ENCODE measurements at places on chromosomes 6 and 20.
A peak's percentile ranks its signal among the peaks of the same experiment; 100 is the strongest.

- H3K27ac ChIP-seq, result no peak overlapping the region
- H3K36me3 ChIP-seq, result no peaks in the 10 kb centered on the region
- H3K27me3 ChIP-seq, result no peaks in the 10 kb centered on the region
- DNase-seq, result no peak
- no peak overlapping the region for H3K4me3 ChIP-seq
Observed at GRCh38 chr6:170263410-170263809, 27.5 kb downstream of the DLL1 start.

DNA sequence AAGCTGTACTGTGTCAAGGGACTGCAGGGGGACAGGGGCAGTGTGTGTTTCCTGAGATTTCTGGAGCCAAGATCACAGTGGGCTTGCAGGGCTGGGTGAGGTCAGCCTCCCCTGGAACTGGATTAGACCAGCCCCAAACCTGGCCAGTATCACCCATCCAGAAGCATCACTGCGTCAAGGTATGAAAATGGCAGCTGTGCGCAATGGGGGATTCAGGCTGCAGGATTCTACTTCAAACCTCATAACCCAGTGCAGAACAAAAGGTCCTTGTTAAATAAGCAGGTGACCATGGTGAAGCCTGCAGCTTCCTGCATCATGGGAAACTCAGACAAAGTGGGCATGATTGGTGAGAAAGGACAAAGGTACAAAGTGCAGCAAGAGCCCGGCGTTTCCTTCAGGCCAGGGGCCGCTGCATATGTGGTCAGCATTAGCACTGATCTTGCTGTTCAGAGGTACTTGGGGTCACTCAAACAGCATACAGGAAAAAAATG, 33.4 kb downstream of the TRAF3IP2 start:
- peaks cover 27% of the 10 kb centered on the region for H3K36me3 ChIP-seq
- no peak overlapping the region for H3K27ac ChIP-seq
- no peak overlapping the region for H3K4me3 ChIP-seq
- peaks cover 16% of the 10 kb centered on the region for H3K4me1 ChIP-seq
- no peaks in the 10 kb centered on the region for H3K27me3 ChIP-seq
- no peak for DNase-seq

- H3K4me3 ChIP-seq, result no peak overlapping the region
- H3K27me3 ChIP-seq, result no peaks in the 10 kb centered on the region
- no peaks in the 10 kb centered on the region for H3K36me3 ChIP-seq
- DNase-seq, result no peak
- H3K27ac ChIP-seq, result no peak overlapping the region
- H3K4me1 ChIP-seq, result no peaks in the 10 kb centered on the region
Observed at GRCh38 chr6:53109612-53110011, 39.0 kb downstream of the GCM1 start.

DNA sequence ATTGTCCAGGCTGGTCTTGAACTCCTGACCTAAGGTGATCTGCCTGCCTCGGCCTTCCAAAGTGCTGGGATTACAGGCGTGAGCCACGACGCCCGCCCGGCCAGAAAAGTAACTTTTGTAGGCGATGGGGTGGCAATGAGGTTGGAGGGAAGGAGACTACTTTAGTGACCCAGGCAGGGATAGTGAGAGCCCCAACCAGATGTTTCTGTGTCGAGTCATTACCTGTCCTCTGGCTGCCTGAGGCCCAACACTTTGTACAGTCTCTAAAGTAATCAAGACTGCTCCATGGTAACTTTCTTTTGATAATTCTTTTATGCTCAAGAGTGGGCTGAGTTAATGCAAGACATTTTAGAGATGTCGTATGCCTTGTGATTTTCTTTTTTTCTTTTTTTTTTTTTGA, 6.8 kb downstream of the SASH1 start:
- no peak overlapping the region for H3K27ac ChIP-seq
- no peak for DNase-seq
- H3K4me1 ChIP-seq, result no peaks in the 10 kb centered on the region
- H3K36me3 ChIP-seq, result no peaks in the 10 kb centered on the region
- H3K4me3 ChIP-seq, result no peak overlapping the region

GRCh38 chr6:90495216-90495817, 91.6 kb downstream of the MAP3K7 start:
- H3K27me3 ChIP-seq, result no peaks in the 10 kb centered on the region
- H3K4me3 ChIP-seq, result no peak overlapping the region
- H3K4me1 ChIP-seq, result no peaks in the 10 kb centered on the region

GRCh38 chr20:49705358-49705757, 8.3 kb downstream of the B4GALT5 start:
- no peaks in the 10 kb centered on the region for H3K36me3 ChIP-seq
- no peak for DNase-seq
- no peak overlapping the region for H3K27ac ChIP-seq
- peaks cover 8% of the 10 kb centered on the region for H3K4me1 ChIP-seq
- H3K27me3 ChIP-seq, result no peaks in the 10 kb centered on the region

GRCh38 chr6:36052097-36052496, 24.5 kb downstream of the MAPK14 start:
- peaks cover 21% of the 10 kb centered on the region for H3K4me1 ChIP-seq
- H3K4me3 ChIP-seq, result no peak overlapping the region
- no peaks in the 10 kb centered on the region for H3K27me3 ChIP-seq
- peaks cover 4% of the 10 kb centered on the region for H3K36me3 ChIP-seq

DNA sequence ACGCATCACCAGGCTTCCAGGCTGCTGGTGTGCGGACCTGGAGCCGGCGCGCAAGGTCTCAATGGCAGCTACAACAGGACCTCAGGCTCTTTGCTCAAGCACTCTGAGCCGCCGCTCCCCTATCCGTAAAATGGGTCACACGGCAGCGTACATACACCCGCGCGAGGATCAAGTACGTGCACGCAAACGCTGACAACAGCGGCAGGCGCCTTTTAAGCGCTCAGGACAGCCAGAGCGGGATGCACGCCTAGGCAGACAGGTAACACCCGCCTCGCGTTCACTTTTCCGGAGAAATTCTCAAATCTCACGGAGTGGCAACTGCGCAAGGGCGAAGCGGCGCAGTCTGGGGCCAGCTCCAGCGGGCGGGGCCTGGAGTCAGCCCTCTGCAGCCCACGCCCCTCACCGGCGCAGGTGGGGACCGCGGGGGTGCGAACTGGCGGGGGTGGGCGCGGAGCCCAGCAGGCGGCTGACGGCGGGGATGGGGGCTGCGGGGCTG, 535 bp downstream of the EXOC2 start:
- no peaks in the 10 kb centered on the region for H3K36me3 ChIP-seq
- no peaks in the 10 kb centered on the region for H3K27me3 ChIP-seq
- peak overlapping the region; percentile 93 for H3K27ac ChIP-seq
- H3K4me3 ChIP-seq, result peak overlapping the region; percentile 86
- DNase-seq, result peak; percentile 75

DNA sequence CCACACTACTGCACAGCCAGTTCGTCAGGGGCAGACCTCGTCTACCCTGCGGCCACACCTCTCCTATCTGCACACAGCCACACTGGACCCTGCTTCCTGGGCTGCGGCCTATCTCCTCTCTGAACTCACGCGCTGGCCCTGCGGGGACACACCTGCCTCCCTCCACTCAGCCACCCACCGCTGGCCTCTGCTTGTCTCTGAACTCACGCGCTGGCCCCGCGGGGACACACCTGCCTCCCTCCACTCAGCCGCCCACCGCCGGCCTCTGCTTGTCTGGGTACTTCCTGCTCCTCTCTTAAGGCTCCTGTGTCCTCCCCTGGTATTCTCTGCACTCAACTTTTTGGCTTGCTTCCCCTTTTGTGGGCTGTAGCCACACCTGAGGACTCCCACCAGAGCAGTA, 52.3 kb downstream of the HUS1B start:
- H3K27me3 ChIP-seq, result no peaks in the 10 kb centered on the region
- H3K27ac ChIP-seq, result no peak overlapping the region
- peaks cover 5% of the 10 kb centered on the region for H3K36me3 ChIP-seq
- H3K4me3 ChIP-seq, result no peak overlapping the region

- H3K27ac ChIP-seq, result no peak overlapping the region
- H3K27me3 ChIP-seq, result no peaks in the 10 kb centered on the region
- DNase-seq, result no peak
- H3K36me3 ChIP-seq, result no peaks in the 10 kb centered on the region
- no peaks in the 10 kb centered on the region for H3K4me1 ChIP-seq
Observed at GRCh38 chr6:14826456-14826855, 419.4 kb upstream of the JARID2 start.

DNA sequence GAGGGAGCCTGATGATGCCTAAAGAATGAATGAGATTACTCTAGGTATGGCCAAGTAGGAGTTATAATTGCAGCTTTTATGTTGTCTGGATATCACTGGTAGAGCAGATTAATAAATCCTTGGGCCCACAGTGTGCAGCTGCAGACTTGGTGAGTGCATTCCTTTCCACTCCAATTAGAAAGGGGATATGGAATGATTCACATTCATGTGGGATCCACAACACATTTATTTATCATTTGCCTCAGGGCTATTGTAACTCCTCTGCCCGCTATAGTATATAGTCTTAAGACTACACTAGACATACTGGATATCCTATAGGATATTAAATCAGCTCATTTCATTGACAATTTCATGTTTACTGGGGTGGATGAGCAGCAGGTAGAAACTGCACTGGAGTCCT, 11.6 kb upstream of the HLA-G start:
- H3K27ac ChIP-seq, result no peak overlapping the region
- DNase-seq, result no peak
- no peaks in the 10 kb centered on the region for H3K36me3 ChIP-seq
- H3K4me3 ChIP-seq, result no peak overlapping the region
- peaks cover 2% of the 10 kb centered on the region for H3K27me3 ChIP-seq
- H3K4me1 ChIP-seq, result no peaks in the 10 kb centered on the region

GRCh38 chr20:43721097-43721428, 5.7 kb downstream of the GTSF1L start:
- peaks cover 11% of the 10 kb centered on the region for H3K4me1 ChIP-seq
- no peak overlapping the region for H3K27ac ChIP-seq
- peaks cover 10% of the 10 kb centered on the region for H3K36me3 ChIP-seq
- H3K27me3 ChIP-seq, result no peaks in the 10 kb centered on the region

GRCh38 chr6:132952031-132952867, 137.9 kb downstream of the RPS12 start:
- H3K27ac ChIP-seq, result no peak overlapping the region
- no peaks in the 10 kb centered on the region for H3K36me3 ChIP-seq
- H3K27me3 ChIP-seq, result peaks cover 5% of the 10 kb centered on the region
- H3K4me1 ChIP-seq, result no peaks in the 10 kb centered on the region
- DNase-seq, result no peak
- H3K4me3 ChIP-seq, result no peak overlapping the region

DNA sequence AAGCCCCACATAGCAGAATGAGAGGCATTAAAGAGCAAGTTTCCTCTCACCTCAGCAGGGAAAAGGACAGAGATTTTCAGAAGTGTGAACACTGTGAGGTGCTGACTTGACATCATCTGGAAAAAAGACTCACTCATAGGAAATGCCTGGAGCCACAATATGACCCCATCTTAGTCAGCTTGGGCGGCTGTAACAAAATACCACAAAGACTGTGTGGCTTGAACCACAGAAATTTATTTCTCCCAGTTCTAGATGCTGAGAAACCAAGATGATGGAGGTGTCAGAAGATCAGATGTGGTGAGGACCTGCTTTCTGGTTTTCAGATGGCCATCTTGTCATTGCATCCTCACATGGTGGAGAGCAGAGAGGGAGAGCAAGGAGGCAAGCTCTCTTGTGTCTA, 253.1 kb downstream of the ADGB start:
- H3K27me3 ChIP-seq, result no peaks in the 10 kb centered on the region
- DNase-seq, result no peak
- H3K36me3 ChIP-seq, result no peaks in the 10 kb centered on the region
- H3K4me1 ChIP-seq, result no peaks in the 10 kb centered on the region

- H3K27ac ChIP-seq, result no peak overlapping the region
- H3K27me3 ChIP-seq, result no peaks in the 10 kb centered on the region
- peaks cover 14% of the 10 kb centered on the region for H3K4me1 ChIP-seq
- DNase-seq, result no peak
- H3K36me3 ChIP-seq, result peaks cover 43% of the 10 kb centered on the region
- H3K4me3 ChIP-seq, result no peak overlapping the region
Observed at GRCh38 chr6:52503851-52504781, 72.7 kb downstream of the TRAM2 start.

All from B cell (primary cell).